Breast epithelium (tissue), 4 donors: ENCODE measurements at places on chromosomes 16 and 17.

- no peak for DNase-seq
Measured at GRCh38 chr17:37064206-37064605, 115.5 kb downstream of the AATF start.

DNA sequence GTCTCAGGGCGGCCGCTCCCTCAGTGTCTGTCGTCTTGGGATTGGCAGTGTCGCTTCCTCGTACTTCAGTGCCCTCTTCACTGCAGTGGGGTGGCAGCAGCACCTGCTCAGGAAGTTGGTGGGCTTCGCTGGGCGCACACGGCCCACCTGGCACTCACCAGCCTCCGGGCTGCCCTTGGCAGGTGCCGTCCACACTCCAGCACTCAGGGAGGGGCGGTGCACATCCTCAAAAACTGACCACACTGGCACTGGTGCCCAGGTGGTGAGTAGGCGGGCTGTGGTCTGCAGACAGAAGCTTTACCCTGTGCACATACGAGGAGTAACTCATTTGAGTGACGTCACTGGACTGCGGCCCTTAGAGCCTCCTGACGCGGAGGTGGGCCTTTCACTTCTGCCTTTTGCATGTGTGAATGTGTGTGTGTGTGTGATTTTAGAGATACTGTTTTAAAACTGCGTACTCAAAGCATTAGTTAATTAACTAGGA, 94.6 kb downstream of the BANP start:
- DNase-seq: no peak

DNA sequence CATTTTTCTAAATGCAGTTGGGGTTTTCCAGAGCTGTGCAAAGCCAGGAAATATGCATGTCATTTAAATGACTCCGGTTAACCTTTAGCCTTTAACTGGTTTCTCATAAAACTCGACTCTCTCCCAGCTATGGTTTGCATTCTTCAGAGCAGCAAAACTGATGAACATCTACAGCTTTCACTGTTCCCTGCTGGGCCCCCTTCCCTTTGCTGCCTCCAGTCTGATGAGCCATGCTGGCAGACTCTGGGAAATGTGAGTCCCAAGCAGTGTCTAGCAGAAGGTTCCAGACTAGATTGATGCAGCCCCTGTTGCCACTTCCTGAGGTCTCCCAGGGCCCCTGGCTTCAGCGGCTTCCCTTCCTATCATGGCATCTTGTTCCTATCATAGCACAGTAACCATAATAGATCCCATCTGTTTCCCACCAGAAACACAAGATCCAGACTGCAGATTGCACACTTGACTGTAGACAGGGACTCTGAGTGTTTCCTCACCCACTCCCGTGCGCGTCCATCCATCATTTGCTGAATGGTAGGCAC, 135.4 kb downstream of the CLEC16A start:
- DNase-seq: no peak

DNA sequence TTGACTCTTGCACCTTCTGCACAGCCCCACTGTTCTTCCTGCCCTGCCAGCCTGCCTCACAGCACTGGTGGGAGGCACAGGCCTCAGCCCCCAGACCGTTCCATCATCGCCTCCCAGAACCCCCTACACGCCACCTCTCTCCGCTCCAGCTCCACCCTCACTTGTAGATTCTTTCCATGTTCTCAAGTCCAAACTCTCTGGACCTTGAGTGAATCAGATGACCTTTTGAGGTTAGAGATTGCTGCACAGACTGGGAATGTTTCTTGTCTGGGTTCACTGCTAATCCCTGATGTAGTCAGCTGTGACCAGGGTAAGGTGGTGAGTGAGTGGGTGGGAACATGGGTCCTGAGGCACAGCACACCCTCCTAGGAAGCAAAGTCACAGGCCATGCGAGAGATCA, 272.4 kb downstream of the IRF8 start:
- no peak for DNase-seq

DNA sequence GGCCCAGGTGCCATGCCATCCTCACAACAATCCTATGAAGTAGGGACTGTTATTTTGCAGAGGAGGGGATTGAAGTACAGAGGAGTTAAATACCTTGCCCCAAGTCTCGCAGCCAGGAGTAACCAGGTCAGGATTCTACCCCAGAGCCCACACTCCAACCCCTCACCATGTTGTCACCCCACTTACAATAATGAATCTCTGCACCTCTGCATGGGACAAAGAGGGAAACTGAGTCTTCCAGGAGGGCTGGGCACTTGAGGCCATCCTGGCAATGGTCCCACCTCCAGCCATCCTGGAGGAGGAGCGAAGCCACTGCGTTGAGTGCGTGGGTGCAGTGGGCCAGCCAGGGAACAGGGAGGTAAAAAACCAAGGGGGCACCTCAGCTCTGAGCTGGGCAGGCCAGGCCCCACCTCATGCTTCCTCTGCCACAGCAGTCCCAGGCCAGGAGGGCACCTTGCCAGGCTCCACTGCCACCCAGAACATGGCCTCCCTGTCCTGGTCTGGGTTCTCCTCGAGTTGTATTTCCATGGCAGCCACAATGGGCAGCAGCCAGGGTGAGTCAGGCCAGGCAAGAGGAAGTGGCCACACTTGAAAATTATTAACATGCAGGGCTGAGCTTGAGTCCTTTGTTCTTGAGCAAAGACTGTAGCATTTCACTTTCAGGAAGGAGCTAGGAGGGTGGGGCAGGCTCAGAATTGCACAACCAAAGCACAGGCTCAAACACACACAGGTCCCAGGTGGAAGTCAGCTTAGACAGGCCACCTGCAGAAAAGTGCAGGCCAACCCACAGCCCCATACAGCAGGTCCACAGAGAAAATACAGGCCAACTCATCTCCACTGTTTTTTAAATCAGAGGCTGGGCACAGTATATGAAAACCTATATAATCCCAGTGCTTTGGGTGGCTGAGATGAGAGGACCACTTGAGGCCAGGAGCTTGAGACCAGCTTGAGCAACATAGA, 52.1 kb downstream of the CUEDC1 start:
- DNase-seq: peak; percentile 95

GRCh38 chr16:11588321-11589197, 1.8 kb upstream of the LITAF start:
- no peak for DNase-seq

- DNase-seq: no peak
Measured at GRCh38 chr17:1385861-1386260, 14.2 kb downstream of the YWHAE start.

GRCh38 chr16:24131294-24131693, 124.8 kb upstream of the CACNG3 start:
- DNase-seq: no peak

- DNase-seq: no peak
Measured at GRCh38 chr16:48011878-48012658, 143.7 kb downstream of the ABCC12 start.

DNA sequence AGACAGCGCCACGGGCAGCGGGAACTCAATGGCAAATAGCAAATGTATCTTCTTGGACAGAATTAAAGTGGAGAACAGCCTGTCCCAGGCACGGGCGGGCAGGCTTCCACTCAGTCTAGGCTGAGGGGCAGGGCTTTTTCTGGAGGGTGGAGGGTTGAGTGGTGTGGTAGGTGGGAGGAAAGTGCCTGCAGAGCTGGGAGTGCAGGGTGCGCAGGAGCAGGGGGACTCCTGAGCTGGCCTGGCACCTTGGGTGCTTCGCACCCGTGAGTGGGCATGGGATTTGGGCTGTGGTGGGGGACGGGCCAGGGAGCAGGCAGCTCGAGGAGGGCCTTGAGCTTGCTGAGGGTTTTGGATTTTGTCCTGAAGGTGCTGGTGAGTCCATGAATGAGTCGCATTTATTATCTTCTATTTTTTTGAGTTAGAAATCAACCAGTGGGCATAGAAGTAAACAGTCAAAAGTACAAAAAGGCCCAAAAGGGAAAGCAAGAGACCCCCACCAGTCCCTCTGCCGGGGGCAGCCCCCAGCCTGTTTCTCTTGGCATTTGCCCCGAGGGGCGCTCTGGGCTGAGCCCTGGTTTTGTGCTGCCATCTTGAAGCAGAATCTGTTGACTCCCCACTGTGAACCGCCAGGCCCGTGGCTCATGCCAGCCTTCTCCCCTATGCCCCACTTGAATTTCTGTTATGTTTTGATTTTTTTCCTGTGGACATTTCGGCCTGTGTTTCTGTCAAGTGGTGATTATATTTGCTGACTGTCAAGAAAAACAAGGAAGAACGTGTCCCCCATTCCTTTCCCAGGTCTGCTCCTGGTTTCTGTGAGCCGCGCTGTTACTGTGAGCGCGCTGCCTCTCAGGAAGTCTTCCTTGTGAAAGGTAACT, 8.2 kb downstream of the ADORA2B start:
- DNase-seq: no peak

GRCh38 chr17:32452281-32452680, 8.0 kb downstream of the PSMD11 start:
- DNase-seq: no peak

DNA sequence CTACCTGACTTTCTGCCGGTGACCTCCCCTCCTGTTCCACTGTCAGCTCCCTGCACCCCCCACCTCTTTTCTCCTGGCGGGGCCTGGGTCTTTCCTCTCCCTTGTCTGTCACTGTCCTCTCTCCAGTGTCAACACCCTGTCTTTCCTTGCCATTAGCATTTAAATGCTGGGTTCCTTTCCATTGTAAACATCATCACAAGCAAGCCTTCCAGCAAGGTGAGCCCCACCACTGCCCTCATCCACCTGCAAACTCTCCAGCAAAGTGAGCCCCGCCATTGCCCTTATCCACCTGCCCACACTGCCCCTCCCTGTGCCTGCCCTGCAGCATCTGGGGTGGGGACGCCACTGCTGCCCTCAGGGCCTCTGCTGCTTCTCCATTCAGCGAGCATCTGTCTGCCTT, 195.0 kb downstream of the ENGASE start:
- DNase-seq: no peak

DNA sequence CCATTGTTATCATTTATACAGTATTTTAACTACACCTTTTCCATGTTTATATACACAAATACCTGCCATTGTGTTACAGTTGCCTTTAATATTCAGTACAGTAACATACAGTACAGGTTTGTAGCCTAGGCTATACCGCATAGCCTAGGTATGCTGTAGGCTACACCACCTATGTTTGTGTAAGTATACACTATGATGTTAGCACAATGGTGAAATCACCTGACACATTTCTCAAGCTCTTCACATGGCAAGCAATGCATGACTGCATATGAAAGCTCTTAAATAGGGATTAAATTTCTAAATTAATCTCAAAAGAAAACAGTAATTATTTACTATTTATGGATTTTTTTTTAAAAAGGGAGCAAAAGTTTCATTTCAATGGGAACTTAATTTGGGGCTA, 12.0 kb downstream of the LRRC37B start:
- DNase-seq: no peak

GRCh38 chr17:56914581-56915273, 878 bp upstream of the TRIM25 start:
- DNase-seq: no peak
